ENCODE measurements at places on chromosomes 11 and 22.
A peak's percentile ranks its signal among the peaks of the same experiment; 100 is the strongest.

- DNase-seq, result no peak
Observed at GRCh38 chr11:118841469-118842242, 42.0 kb upstream of the CXCR5 start.

GRCh38 chr22:40469181-40469580 is 98.8 kb downstream of the SGSM3 start:
- no peak for DNase-seq

GRCh38 chr22:50140615-50141014 is 29.9 kb upstream of the PANX2 start:
- DNase-seq, result no peak

- DNase-seq, result no peak
Observed at GRCh38 chr11:78325274-78325781, 92.3 kb downstream of the GAB2 start.

DNA sequence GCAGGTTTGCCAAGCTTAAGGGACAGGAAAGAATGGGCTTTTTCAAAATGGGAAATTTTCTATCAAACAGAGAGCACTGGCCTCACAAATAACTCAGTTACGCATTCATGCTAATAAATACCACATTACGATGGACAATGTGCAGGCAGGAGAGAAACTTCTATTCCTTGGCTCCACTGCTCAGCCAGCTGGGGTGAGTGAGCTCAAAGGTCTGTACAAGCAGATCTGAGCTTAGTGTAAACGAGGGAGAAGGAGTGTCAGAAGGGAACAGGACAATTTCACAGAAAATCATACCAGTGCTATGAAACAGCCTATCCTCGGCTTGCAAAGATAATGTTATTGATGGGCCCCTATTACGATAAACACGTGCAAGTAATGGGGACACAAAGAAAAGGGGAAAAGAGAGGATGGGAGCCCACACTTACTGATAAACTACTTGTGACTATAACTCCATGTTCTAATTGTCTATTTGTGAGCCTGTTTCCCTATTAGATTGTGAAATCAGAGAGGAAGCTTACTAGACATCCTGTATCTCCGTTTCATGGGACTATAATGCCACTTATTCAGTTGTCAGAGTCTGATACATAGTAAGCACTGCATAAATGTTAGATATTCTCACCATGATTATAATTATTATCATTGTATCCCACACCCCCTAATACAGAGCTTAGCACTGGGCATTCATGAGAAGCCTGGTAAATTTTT is 46.3 kb downstream of the AMOTL1 start:
- DNase-seq, result no peak

DNA sequence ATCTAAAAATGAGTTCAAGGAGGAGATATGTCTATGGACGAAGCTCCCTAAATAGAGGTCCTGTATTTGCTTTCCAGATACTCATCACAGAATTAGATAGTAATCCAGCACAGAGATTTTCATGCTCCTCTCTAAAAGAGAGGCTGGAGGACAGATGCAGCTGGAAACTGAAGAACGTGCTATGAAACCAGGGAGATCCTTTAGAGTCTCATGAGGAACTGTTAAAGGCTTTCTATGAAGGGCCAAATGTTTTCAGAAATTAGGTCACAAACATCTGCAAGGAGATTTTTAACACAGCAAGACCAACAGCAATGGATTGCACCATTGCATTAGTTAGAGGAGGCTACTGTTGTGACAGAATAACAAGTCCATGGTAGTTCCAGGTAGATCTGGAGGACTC is 95.6 kb upstream of the ARHGAP20 start:
- DNase-seq, result no peak

GRCh38 chr11:16356057-16356760 is at the start of gene SOX6:
Gene SOX6, minus strand, starts transcription at chr11:16356546. Its CDS starts 15,298 bp downstream, at chr11:16341248.
- no peak for DNase-seq

GRCh38 chr11:13051257-13051656 is 42.1 kb downstream of the RASSF10 start:
- no peak for DNase-seq

- no peak for DNase-seq
Observed at GRCh38 chr11:68501813-68502212, 41.3 kb downstream of the PPP6R3 start.

DNA sequence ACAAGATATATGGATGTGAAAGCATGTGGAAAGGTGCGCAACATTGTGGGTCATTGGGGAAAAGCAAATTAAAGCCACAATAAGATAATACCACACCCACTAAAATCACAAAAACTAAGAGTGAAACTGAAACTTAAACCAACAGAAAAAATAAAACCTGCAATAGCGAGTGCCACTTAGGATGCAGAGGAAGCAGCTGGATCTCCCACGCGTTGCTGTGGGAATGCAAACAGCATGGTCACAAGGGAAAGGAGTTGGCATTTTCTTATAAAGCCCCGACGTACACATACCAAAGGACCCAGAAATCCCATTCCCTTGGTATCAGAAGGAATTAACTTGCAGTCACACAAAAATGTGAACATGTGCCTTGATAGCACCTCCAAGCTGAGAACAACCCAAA is 712.0 kb downstream of the TBC1D22A start:
- DNase-seq, result no peak

- peak; percentile 25 for DNase-seq
Observed at GRCh38 chr11:113263458-113264259, 50.7 kb upstream of the TTC12 start.

GRCh38 chr11:44138286-44138685 is 42.8 kb downstream of the EXT2 start:
- DNase-seq, result no peak

DNA sequence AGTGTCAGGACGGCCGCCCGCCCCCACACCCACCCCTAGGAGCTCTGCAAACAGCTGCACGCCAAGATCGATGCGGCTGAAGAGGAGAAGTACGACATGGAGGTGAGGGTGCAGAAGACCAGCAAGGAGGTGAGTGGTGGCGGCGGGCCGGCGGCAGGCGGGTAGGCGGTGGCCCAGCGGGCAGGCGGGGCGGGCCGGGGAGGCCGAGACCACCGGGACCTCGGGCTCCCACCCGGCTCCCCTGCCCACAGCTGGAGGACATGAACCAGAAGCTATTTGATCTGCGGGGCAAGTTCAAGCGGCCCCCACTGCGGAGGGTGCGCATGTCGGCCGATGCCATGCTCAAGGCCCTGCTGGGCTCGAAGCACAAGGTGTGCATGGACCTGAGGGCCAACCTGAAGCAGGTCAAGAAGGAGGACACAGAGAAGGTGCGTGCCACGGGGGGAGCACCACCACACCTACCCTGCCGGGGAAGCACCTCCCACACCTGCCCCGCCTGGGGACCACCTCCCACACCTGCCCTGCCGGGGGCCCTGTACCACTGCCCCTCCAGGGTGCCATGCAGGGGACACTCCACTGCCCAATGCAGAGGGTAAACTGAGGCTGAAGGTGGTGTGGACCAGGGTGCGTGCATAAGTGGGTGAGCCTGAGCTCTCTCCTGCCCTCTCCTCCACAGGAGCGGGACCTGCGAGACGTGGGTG is 2.1 kb downstream of the TNNI2 start:
- DNase-seq, result no peak

DNA sequence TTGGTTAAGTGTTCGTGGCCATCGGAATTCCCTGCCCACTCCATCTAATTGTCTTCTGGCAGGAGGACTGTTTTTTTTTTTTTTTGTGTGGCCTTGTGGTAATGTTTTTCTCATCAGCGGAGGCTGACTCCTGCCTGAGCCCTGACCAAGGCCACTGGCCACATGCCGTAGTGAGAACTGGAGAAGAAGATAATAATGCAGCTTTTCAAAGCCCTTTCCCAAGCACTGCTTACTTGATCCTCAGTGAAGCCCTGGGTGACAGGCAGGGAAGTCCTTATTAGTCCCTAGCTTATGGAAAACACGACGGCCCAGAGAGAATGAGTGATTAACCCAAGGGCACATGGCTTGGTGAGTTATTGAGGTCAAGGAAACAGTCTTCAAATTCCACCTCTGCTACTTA is 71.2 kb downstream of the ADM start:
- DNase-seq, result no peak

DNA sequence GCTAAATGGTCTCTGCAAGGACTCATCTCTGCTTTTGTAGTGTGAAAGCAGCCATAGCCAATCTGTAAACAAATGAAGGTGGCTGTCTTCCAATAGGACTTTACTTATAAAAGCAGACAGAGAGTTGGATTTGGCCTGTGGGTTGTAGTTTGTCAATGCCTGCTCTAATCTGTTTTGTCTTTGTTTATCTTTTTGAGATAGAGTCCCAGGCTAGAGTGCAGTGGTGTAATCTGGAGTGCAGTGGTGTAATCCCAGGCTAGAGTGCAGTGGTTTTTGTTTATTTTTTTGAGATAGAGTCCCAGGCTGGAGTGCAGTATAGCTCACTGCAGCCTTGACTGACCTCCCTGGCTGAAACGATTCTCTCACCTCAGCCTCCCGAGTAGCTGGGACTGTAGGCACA is 8.6 kb downstream of the PPP6R3 start:
- DNase-seq, result no peak

- DNase-seq, result no peak
Observed at GRCh38 chr22:39419911-39420310, 20.3 kb downstream of the TAB1 start.

DNA sequence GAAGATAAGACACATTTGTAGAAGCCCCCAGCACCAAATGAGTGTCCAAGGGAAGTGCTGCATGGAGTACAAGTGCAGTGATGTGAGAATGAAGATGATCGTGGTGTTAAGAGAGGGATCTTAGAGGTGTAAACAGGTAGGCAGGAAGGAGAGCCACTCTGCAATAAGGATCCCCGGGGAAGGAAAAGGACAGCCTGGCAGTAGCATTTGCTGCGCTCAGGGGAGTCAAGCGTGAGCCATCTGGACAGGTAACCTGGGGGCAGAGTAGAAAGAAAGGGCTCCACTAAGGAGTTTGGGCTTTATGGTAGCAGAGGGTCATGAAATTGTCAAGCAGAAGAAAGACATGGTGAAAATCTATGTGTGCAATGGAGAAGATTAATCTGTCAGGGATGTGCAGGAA is 587.2 kb downstream of the BUD13 start:
- no peak for DNase-seq

DNA sequence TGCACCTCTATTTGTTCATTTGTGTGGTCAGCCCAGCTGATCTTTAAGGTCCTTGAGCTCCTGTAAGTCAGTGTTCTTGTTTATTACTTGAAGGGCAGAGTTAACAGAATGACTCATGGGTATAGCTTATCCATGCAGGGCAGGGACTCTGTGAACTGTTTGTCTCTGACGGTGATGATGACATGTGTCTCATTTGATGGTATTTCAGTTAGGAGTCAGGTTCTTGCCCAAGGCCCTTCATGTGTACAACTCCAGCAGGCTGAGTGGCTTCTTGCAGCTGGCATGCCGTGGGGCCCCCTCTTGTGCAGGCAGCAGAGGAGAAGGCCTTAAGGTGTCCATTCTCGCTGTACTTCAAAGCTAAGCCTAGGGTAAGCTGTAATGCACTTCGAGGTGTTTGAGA is 165.1 kb downstream of the DBX1 start:
- no peak for DNase-seq

DNA sequence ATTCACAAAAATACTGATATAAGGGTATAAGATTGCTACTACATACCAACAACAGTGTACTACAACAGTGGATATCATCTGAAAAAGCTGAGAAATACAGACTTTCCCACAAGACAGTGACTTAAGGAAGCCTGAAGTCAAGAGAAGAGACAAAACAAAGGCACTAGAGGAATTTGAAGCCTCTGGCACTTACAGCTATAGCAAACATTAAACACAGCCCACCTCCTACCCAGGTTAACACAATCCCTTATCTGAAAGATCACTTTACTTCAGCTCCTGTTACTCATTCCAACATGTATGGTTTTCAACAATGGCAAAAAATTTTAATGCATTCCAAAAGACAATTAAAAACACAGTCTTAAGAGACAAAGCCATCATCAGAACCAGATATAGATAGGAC is 388.5 kb downstream of the JRKL start:
- no peak for DNase-seq

- DNase-seq, result no peak
Observed at GRCh38 chr11:113382121-113382520, 5.5 kb upstream of the ANKK1 start.

DNA sequence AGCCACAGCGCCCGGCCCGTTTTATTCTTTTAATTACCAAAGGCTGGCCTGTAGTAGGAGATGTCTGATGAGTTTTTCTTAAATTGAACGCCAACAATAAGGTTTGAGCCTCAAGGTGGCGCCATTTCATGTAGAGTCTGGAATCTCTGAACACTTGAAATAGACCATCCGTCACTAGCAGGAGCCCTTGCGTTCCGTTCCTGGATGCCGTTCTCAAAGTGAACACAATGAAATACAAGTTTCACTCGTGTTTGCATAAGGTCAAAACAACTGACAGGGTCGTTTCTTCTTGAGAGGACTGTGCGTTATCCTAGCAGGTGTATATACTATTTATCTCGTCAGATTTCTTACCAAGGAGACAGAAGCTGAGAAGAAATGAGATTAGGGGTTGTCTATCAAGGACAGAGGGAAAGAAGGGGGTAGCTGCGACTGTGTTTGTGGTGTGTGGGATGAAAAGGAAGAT is 18.7 kb upstream of the SCGB1D1 start:
- peak; percentile 82 for DNase-seq

GRCh38 chr22:40414311-40414710 is 43.9 kb downstream of the SGSM3 start:
- no peak for DNase-seq

GRCh38 chr22:22609291-22609690 is 35.1 kb upstream of the GGTLC2 start:
- DNase-seq, result no peak

- DNase-seq, result no peak
Observed at GRCh38 chr11:90423378-90423777, 200.5 kb upstream of the CHORDC1 start.

DNA sequence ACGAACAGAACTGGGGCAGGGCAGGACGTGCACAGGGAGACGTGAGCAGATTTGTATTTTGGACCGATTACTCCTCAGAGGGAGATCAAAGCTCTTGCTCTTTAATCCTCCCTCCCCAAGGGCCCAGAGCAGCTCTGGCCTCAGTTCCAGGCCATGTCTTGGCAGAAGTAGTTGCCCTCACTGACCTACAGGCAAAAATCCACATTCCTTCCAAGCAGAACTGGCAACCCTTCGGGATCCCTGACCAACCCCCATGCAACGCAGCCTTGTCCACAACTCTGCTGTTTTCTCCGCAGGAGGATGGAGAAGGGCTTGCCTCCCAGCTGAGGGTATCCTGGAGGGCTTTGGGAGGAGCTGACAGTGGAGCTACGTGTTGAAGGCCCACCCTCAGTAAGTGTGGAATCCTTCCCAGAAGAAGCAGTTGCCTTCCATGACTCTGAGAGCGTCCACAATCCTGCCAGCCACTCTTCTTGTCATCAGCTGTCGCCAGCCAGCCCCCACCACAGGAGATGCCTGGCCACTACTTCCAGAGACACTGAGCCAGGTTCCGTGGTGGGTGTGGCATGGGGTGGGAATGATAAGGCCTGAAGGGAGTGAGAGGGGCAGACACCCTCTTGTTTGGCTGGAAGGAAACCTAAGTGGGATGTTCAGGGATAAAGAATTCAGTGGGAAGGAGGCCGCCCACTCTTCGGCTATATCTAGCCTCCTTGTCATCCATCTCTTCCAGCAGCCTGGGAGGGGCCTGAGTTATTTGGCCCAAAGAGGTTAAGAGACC is 68.1 kb downstream of the PDE2A start:
- no peak for DNase-seq

Measured in NCI-H2029 (cell line).